ENCODE measurements at places on chromosomes 12 and 14.
A peak's percentile ranks its signal among the peaks of the same experiment; 100 is the strongest.

DNA sequence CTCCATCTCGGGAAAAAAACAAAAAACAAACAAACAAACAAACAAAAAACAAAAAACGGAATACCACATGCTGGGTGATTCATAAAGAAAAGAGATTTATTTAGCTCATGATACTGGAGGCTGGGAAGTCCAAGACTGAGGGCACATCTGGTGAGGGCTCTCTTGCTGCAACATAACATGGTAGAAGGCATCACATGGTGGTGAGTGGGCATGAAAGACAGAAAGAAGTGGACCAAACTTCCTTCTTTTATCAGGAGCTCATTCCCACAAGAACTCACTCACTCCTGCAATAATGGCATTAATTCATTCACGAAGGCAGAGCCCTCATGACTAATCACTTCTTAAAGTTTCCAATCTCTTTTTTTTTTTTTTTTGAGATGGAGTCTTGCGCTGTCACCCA is 8.0 kb upstream of the LGMN start:
- DNase-seq: no peak

DNA sequence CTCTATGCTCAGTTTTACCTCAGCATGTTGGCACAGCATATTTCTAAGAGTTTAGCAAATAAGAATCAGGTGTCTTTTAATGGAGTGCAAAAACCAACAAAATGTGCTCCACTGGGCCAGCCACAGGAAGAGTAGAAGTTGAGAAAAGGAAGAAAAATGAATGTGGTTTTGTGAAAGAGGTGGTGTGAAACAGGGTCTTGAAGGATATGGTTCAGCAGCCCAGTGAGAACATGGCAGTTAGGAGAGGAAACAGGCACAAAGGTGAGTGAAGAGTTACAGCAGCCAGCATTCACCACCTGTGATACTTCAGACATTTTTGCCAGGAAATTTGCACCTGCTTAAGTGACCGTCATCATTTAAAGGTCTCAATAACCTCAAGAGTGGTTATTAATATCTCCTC is 2.4 kb downstream of the STAB2 start:
- DNase-seq: no peak

- DNase-seq: no peak
Measured at GRCh38 chr12:92292016-92292415, 146.4 kb upstream of the BTG1 start.

DNA sequence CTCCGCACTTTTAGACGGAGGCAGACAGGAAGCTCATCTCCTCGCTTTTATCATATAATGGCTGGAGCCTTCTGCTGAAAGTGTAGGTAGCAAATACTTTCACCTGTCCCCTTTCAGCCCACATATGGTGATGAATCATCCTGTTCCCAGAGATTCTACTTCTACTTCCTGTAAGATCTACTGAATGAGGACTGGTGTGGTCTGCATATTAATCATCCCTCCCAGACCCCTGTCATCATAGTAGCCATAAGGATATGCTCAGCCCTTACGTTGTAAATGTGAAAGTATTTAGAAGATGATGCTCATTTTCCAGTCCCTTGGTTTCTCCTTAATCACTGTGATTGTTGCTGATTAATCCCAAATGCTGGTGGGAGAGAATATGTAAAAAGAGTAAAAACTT is 268.2 kb upstream of the GRIP1 start:
- no peak for DNase-seq

DNA sequence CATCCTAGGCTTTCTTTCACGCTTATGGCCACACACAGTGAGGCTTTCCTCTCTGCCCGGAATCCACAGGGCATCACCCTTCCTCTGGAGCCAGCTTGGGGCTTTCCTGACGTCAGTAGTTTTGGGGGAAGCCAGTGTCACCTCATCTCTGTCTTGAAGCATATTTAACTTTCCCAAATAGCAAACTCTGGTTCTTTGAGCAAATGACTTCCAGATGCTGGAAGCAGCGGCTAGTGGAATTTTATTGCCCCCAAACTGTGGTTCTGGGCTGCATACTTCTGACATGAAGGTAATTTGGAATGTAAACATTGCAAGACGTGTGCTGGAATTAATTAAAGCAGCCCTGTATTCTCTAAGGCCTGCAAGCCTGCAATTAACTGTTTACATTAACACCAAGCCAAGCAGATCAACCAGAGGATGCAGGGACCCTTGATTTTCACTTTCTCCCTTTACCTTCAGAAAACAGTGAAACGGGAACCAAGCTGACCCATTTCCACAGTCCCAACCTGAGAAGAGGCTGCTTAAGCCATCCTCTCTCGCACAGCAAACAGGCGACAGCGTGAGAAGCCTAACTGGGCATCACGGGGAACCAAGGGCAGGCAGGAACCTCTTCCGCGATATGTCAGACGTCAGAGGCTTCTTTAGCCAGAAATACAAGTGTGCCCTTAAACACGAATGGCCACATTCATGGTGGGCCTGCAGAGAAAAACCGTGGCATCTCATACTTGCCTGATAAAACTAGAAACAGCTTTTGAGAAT is 258.4 kb downstream of the CACNA1C start:
- DNase-seq: no peak

GRCh38 chr12:104108755-104109445 is 29.1 kb downstream of the NFYB start:
- DNase-seq: peak; percentile 66

DNA sequence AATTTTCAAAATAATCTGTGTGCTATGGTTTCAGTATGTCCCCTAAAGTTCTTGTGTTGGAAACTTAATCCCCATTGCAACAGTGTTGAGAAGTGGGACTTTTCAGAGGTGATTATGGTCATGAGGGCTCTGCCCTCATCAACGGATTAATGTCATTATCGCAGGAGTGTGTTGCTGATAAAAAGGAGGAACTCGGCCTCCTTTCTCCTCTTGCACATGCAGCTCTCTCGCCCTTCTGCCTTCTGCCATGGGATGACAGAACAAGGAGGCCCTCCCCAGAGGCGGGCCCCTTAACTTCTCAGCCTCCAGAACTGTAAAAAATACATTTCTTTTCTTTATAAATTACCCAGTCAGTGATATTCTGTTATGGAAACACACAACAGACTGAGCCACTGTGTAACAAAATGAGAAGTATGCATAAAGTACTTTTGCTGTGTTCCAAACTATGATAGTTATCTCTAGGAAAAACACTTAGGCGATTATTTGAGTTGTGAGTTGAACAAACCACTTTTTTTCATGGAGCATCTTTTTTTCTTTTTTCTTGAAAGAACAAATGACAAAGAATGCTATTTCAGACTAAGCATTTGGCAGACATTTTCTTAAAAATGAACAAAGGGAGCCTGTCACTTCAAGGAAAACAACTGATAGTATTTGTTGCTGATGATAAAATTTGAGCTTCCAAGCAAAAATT is 134.8 kb upstream of the FUT8 start:
- DNase-seq: no peak

- no peak for DNase-seq
Measured at GRCh38 chr12:52828156-52828555, 6.0 kb downstream of the KRT79 start.

DNA sequence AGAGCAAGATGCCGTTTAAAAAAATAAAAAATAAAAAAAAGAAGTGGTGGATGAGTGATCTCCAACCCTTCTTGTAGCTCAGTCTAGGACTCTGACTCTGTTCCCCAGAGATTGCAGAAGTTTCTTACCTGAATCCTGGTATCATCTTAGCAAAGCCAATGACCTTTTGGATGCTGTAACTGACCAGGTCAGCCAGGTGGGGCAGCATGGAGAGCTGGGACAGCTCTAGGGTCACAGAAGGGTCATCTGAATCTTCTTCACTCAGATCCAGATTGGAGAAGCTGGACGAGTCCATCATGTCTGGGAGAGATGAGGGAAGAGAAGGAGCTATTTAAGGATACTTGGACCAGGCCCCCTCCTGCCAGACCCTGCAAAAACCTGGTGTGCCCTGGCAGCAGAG is 35.8 kb upstream of the HDAC7 start:
- no peak for DNase-seq

DNA sequence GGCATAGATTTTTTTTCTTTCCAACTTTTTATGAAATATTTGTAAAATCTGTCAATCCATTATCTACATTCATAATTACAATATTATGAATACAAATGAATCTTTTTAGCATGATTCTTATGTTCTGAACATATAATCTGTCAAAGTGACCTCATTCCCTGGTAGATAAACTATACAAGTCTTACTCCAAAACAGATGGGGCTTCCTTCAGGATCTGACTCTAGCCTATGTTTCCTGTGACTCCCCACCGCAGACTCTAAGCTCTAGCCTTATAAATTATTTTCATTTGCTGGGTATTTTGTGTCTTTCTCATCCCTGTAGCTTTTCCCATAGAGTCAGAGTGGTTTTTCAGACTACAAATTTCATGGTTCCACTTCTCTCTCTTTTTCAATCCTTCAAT is 202.1 kb upstream of the KITLG start:
- DNase-seq: no peak

DNA sequence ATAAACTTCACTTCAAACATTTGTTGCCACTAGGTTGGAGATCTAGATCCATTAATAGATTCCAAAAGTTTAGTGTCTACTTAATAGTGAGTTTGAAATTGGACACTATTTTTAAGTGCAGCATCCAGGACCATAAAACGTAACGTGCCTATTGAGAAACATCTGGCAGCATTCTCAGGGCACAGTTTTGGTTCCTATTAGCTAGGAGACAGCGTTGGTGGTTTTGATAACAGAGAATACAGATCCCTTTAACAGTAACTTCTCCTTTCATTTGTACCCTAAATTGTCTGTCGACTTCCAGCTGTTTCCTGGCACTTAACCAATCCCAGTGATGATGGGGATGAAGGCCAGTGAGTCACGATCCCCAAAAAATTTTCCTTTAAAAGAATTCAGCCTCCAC is 25.8 kb downstream of the KCNK10 start:
- no peak for DNase-seq

DNA sequence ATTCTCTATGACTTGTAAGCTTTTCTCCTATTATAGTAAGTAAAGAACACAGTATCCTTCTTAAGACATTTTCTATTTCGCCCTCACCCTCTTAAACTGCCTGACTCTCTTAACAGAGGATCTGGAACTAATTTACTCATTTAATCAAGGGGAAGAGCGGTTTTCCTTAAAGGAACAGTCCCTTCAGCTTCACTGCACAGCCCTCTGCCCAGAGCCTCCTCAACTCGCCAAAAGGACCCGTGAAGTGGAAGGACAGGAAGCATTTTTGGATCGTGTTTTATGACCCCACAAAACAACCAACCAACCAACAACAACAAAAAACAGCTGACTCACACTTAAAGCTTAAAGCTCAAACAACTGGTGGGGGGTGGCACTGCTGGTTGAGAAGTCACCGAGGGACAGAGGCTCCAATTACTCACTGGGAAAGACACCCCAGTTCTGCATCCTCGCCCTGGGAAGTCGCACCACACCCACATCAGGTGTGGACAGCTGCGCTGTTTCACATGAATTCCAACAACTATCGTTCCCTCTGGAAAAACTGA is 35.7 kb downstream of the NID2 start:
- DNase-seq: no peak

- DNase-seq: no peak
Measured at GRCh38 chr14:97584528-97584927, 787.3 kb downstream of the VRK1 start.

- no peak for DNase-seq
Measured at GRCh38 chr14:101790232-101790631, 28.7 kb downstream of the PPP2R5C start.

GRCh38 chr14:104239861-104240301 is 101.5 kb downstream of the KIF26A start:
- DNase-seq: no peak

DNA sequence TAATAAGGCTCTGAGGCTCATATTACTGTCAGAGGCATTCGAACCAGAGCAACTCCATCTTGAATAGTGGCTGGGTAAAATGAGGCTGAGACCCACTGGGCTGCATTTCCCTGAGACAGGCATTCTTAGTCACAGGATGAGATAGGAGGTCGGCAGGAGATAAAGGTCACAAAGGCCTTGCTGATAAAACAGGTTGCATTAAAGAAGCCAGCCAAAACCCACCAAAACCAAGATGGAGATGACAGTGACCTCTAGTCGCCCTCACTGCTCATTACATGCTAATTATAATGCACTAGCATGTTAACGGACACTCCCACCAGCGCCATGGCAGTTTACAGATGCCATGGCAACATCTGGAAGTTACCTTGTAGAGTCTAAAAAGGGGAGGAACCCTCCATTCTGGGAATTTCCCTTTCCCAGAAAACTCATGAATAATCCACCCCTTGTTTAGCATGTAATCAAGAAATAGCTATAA is 18.1 kb upstream of the PRICKLE1 start:
- no peak for DNase-seq

- DNase-seq: no peak
Measured at GRCh38 chr12:19263672-19264071, 134.1 kb downstream of the PLEKHA5 start.

DNA sequence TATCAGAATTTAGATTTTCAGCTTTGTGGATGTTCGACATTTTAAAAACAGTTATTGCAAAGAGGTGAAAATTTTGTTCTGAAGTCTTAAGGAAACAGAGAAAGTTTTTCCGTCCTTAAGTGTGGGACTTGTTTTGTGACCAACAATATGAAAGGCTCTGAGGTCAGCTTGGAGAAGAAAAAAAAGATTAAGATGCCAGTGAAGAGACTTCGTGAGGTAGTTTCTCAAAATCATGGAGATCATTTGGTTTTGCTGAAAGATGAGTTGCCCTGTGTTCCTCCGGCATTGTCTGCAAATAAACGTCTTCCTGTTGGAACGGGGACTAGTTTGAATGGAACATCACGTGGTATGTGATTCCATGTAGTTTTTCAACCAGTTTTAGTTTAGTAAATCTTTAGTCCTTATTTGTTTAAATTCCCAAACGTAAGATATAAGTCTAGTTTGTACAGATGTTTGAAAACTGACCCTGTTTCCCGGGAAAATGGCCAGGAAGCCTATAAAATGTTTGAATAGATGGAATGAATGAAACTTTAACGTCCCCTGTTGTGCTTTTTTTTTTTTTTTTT is 682 bp downstream of the KIAA0586 start:
- DNase-seq: no peak

GRCh38 chr12:46794593-46795190 is 31.1 kb downstream of the SLC38A4 start:
- DNase-seq: peak; percentile 9

- DNase-seq: no peak
Measured at GRCh38 chr12:19411234-19412204, 27.8 kb upstream of the AEBP2 start.

- DNase-seq: no peak
Measured at GRCh38 chr14:104999361-104999760, 13.8 kb downstream of the CLBA1 start.

DNA sequence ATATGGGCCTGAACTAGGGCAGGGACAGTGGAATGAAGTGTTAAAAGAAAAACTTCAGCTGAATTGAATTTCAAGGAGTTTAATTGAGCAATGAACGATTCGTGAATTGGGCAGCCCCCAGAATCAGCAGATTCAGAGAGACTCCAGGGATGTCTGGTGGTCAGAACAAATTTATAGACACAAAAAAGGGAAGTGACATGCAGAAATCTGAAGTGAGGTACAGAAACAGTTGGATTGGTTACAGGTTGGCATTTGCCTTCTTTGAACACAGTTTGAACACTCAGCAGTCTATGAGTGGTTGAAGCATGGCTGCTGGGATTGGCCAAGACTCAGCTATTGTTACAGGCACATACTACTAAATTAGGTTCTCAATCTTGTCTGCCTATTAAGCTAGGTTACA is 9.7 kb upstream of the TBPL2 start:
- DNase-seq: no peak

GRCh38 chr12:14927267-14927666 is 11.1 kb downstream of the ERP27 start:
- no peak for DNase-seq
